ENCODE measurements at places on chromosomes 5 and 9. TPM values are rescaled to one million over a fixed set of nuclear protein-coding genes. Genes with fewer than 3 reads are reported as not detected.

LHX3 gene
- not detected for polyA plus RNA-seq

C9orf72 gene
- 8.9 TPM for polyA plus RNA-seq

IL13 gene
- polyA plus RNA-seq, result 0.15 TPM

NCS1 gene
- polyA plus RNA-seq, result 27.5 TPM

LRRTM2 gene
- polyA plus RNA-seq, result 2.6 TPM

PLEKHG4B gene
- polyA plus RNA-seq, result 10.2 TPM

GFI1B gene
- 0.39 TPM for polyA plus RNA-seq

NDST1 gene
- 70.0 TPM for polyA plus RNA-seq

DNA sequence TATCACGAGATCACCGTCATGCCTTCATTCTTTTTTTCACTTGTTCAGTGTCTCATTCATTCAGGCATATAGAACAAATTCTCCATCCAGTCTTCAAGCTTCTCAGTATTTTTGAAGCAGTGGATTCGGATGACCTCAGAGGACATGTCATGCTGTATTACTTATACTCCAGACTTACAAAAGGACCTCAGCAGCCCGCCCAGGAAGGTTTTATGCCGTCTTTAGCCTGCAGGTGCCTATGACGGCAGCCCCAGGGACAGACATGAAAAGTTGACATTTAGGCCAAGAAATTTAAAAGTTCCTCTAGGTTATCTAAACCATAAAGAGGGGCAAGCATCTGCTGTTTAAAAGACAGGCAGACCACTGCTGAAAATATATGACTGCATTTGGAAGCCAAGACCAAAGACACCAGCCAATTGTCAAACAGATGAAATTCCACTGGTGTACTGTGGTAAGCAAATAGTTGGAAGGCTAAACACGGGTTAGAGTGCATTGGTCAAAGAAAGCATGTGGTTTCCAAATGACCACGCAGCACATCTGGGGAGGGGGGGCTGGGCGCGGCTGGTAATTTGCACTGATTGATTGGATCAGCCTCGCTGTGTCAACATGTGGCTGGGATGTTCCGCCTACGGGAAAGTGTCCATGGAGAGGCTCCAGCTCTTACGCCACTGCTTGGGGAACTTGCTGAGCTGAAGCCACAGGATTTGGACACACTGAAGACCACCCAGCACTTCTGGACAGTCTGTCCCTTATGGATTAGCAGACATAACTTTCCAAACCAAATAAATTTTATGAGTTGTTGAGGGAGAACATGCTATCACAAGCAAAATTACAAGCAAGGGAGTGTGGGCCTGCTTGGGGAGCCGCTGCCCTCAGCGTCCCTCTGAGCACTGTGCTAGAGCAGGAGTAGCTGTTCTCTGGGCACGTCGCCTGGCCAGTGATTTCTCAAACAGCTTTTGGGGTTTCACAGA, 173.6 kb downstream of the FANCC start:
- peak; percentile 61 for DNase-seq

DNA sequence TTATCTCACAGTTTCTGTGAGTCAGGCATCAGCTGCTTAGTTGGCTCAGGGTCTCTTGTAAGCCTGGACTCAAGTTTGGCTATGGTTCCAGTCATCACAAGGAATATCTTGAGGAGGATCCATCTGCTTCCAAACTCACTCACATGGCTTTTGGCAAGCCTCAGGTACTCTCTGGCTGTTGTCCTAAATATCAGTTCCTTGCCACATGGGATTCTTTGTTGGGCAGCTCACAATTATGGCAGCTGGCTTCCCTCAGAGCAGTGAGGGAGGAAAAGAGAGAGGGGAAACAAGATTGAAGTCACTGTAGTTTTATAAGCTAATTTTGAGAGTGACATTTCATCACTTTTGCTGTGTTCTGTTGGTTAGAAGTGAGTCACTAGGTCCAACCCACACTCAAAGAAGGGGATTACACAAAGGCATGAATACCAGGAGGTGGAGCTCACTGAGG, 144.5 kb downstream of the GCNT1 start:
- no peak for DNase-seq

- no peak for DNase-seq
Measured at GRCh38 chr5:119286511-119287488, 69.0 kb upstream of the TNFAIP8 start.

DNA sequence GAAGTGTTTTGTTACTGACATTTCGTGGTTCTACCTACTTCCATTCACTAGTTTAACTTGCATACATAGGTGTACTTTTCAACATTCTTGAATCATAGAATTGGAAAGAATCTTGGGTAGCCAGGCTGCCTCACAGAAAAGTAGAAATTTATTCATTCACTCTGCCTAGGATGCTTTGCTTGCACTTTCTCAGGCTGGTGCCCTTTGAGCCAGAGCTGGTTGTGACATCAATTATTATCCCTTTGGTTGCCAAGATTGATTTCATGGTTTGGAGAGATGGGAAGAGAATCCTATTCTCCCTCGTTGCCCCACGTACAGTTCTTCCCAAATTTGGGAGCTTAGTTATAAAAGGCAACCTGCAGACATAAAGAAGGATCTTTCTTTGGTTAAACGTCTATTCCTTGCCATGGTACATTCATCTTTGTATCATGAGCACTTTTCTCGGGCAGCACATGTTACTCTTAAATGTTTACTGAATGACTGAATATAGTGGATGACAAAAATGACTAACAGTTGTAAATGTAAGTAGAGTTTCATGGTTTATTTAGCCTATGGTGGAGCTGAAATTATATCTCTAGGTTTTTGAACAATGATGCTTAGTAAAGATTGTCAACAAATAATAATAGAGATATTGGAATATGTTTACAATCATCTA, 195.5 kb downstream of the COMMD10 start:
- no peak for DNase-seq

GRCh38 chr5:111719773-111720172, 37.2 kb downstream of the NREP start:
- no peak for DNase-seq

GRCh38 chr9:136311051-136312008, 7.4 kb upstream of the CCDC187 start:
- no peak for DNase-seq

DNA sequence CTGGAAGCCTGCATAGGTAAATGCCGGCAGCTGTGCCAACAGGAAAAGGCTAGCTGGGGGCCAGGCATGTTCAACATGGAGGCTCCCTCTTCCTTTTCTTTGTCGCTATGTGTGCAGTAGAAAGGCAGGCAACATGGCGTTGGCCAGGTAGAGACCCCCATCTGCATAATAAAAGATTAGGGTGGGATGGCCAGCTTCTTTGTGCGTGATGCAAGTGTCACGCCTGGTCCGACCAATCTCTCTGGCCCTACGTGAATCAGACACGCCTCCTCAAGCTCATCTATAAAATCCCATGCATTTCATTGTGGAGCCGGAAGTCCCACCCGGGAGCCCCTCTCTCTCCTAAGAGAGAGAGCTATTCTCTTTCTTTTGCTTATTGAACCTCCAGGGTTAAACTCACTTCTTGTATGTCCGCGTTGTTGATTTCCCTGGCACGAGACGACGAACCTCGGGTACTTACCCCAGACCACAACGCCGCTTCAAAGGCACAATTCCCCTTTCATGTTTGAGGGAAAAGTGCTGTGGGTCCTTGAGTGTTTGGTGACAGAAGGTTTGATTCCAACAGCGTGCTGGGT, 25.0 kb upstream of the C5orf47 start:
- no peak for DNase-seq

DNA sequence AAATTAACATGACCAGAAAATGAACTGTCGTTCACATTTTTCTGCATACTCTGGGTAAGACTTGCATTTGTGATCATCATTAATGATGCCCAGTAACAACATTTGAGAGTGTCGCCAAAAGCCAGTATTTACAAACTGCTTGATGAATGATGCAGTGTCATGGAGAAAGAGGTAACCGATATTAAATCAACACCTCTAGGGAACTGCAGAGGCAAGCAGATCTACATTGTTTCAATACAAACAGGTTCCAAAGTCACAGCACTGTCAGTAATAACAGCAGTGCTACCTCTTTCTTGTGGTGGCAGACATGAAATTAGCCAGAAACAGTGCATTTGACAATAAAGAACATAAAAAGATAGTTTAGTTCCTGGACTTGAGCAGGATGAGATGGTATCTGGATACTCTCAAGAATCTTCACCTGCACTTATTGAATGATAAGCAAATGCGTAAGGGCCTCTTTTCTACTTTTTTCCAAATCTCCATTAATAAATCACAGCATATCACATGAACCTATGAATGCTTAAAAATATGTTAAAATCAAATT, 456.6 kb downstream of the ARHGEF28 start:
- no peak for DNase-seq

- DNase-seq, result no peak
Measured at GRCh38 chr9:121638399-121638798, 13.0 kb upstream of the DAB2IP start.

GRCh38 chr9:129624168-129624759, 1.7 kb upstream of the NTMT1 start:
- no peak for DNase-seq

- no peak for DNase-seq
Measured at GRCh38 chr5:59615272-59615671, 278.3 kb downstream of the PDE4D start.

- no peak for DNase-seq
Measured at GRCh38 chr5:56529666-56530430, 285.5 kb upstream of the MAP3K1 start.

DNA sequence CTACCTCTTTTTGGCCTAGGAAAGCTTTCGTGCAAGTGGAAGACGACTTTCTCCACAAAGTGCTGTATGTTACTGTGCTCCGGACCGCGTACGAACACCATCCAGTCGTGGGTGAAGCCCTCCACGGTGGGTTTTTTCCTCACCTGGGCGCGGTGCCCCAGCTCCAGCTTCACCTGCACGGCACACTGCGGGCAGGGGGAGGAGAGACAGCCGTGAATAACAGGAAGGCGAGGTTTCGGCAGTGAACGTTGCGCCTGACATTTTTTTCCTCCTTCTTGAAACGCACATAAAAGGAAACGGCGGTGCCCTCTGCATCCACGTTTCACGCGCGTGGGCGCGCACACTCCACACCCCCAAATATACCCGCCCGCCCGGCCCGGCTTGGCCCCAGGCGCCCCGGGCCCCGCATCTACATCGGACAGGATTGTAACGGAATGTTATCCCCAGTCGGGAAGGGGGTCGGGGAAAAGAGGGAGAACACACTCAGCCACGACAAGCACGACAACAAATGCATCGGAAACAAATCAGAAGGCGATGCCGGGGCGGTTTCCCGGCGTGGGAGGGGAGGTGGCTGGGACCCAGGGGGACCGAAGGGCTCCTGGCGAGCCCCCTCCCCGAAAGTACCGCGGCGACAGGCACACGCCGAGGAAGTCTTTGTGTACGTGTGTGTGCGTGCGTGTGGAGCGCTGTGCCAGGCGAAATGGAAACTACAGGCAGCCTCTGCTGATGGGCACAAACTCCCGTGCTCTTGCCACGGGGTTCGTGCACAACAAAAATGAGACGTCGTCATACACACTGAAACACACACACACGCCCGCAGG, 1.4 kb downstream of the MLLT3 start:
- DNase-seq, result no peak

GRCh38 chr9:93567271-93567959, 9.0 kb upstream of the PHF2 start:
- DNase-seq, result no peak
